ENCODE measurements at places on chromosomes 6 and 20.

GRCh38 chr20:25057234-25058050 is 497 bp downstream of the ACSS1 start:
- DNase-seq: peak; percentile 19

DNA sequence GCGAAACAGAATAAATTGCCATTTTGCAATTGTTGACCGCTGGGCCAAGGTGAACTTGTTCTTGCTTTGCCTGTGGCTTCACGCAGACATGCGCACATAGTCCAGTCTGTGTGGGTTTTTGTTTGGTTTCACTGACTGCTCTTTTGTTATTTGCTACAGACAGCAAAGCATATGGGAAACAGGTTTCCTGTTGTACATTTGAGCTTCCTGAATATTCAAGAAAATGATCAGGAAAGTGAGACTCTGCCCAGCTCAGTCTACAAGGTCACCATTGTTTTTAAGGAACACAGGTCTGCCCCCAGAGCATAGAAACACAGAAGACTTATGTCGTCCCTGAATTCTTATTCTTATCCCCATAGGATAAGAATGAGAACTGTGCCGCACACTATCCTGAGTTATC is 55.6 kb downstream of the SASH1 start:
- DNase-seq: no peak

DNA sequence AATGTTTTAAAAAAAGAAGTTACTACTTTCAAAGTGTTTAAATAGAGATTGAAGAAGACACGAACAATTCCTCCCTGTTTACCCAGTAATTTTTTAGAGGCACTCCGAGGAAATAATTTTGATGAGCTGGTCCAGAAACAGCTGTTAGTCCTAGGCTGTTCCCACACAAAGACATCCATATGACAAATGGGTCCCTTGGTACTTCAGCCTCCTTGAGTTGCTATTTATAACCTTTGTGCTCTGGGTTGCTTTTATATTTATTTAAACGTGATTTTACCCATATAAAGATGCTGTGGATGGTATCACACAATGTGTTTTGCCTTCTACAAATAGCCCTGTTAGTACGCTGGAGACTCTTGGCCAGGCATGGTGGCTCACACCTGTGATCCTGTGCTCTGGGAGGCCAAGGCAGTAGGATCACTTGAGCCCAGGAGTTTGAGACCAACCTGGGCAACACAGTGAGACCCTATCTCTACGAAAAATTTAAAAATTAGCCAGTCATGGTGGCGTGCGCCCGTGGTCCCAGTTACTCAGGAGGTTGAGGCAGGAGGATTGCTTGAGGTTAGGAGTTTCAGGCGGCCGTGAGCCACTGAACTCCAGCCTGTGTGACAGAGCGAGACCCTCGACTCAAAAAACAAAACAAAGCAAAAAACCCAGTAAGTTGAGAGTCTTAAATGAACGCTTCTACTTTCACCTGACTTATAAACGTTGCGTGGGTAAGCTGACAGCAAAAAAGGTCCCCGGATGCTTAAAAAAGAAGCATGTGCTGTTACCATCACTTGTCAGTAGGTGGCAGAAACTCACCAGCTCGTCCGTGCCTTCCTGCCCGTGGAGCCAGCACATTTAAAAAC is 56.9 kb upstream of the ARMH2 start:
- DNase-seq: peak; percentile 71

GRCh38 chr20:10060226-10060625 is 25.4 kb downstream of the ANKEF1 start:
- DNase-seq: no peak

- no peak for DNase-seq
These were observed 3.2 kb downstream of the CEP162 start for GRCh38 chr6:84224251-84224650.

DNA sequence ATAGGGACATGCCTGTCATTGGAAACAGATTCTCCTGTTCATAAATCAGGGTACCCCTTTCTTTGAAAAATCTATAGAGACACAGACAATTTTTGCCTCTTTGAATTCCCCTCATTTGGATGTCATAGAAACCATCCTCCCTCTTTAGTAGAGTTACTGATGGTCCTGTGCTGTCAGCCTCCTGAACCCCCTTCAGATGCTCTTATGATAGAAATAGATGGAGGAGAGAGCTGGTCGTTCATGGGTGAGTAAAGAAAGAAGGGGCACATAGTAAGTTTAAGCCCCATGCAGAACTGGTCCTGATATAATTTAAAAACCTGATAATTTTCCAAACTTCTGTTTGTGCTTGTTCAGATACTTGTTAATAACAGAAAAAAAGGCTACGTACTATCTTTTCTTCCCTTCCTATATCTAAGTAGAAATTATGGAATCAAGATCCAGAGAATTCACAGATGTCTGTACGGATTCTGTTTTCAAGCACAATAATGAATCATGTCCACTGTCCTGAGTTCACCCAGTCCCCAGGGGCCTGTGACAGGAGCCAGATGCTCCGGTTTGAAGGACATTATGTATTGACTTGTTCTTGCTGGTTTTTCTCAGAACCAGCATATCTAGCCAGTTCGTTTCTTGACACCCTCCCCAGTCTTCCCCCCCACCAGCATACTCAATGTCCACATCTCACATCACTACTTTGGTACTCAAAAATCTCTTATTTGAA is 78.1 kb downstream of the NCOA7 start:
- DNase-seq: no peak

DNA sequence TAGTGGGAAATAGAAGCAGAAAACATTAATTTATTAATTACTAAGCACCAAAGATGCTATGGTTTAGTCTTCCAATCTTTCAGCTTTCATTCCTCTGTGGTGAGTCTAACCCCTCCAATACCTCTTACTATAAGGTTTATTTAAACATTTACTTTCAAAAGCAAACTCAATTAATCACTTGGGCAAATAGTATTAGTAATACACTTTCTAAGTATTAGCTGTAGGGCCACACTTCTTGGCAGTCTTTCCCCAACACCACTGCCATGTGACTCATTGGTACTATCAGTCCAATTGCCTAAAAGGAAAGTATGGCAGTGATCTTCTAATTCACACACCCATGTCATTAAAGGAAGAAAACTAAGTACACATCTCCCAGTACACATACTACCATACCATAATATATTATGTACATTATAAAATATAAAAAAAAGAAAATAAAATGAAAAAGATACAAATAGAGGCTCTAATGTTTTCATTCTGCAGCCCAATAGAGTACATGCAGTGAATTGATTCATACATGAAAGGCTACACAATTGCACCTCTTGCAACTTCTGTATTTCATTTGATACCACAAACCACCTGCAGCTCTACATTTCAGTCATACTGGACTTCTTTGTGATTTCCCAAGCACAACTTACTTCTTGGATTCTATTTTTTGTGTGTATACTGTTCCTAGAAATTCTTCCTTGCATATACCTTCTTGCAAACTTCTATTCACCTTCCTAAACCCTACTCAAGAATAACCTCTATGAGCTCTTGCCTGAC is 218.6 kb downstream of the PKHD1 start:
- no peak for DNase-seq

- no peak for DNase-seq
These were observed 3.1 kb downstream of the STXBP5 start for GRCh38 chr6:147207351-147207750.

DNA sequence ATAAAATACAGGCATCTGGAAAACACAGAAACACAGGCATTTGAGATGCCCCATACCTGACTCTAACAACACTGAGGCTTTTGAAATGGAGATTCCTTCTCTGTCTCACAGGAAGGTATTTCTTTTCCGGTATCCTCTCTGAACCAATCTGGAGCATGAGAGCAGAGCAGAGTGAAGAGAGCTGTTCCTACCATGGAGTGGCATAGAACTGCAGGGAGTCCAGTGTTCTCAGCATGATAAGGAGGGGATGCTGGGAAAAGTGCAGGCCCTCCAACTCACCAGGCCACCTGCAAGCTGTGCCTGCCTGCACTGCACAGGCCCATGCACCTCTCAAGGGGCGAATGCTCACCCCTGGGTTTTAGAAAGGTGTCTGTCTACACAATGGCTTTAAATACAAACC is 89.2 kb downstream of the FOXA2 start:
- no peak for DNase-seq

- no peak for DNase-seq
These were observed 24.6 kb downstream of the VSTM2L start for GRCh38 chr20:37927410-37928095.

- DNase-seq: no peak
These were observed 23.2 kb upstream of the FAM135A start for GRCh38 chr6:70390067-70390466.

GRCh38 chr6:15901141-15902115 is 227.5 kb upstream of the MYLIP start:
- DNase-seq: no peak

GRCh38 chr20:6630514-6630913 is 137.0 kb upstream of the BMP2 start:
- no peak for DNase-seq

- no peak for DNase-seq
These were observed 8.2 kb upstream of the CD83 start for GRCh38 chr6:14109411-14109826.

GRCh38 chr6:132589454-132589853 is at the start of gene TAAR5:
Gene TAAR5, minus strand, starts transcription at chr6:132589741. Its CDS starts 55 bp downstream, at chr6:132589686.
- DNase-seq: no peak

DNA sequence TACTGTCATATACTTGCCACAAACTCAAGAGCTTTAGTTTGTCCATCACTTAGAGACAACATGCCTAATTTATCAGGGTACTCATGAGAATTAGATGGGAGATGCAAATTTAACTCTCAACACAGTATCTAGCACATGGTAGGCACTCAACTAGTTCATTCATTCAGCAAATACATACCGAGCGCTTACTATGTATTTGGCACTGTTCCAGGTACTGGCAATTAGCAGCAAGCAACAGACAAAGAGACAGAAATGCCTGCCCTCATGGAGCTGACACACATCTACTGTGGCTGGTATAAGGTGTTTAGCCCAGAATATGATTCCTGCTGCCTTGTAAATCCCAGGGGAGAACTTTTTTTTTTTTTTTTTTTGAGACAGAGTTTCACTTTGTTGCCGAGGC is 4.8 kb downstream of the MICAL1 start:
- no peak for DNase-seq

DNA sequence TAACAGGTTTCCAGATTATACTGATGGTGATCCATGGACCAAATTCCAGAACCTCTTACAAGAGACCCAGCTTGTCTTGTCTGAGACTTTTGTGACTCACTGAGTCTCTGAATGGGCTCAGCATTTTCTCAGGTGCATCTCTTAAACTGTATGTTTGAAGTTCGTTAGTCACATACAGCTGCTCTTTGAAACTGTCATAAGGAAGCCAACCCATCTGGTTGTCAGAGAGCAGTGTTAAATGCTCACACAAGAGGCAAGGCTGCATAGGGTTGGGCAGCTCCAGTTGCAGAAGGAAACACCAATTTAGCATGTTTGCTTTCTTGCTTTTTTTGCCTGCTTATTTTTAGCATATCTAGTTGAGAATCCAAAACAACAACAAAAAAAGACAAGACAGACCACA is 47.1 kb downstream of the TRIM27 start:
- DNase-seq: no peak

DNA sequence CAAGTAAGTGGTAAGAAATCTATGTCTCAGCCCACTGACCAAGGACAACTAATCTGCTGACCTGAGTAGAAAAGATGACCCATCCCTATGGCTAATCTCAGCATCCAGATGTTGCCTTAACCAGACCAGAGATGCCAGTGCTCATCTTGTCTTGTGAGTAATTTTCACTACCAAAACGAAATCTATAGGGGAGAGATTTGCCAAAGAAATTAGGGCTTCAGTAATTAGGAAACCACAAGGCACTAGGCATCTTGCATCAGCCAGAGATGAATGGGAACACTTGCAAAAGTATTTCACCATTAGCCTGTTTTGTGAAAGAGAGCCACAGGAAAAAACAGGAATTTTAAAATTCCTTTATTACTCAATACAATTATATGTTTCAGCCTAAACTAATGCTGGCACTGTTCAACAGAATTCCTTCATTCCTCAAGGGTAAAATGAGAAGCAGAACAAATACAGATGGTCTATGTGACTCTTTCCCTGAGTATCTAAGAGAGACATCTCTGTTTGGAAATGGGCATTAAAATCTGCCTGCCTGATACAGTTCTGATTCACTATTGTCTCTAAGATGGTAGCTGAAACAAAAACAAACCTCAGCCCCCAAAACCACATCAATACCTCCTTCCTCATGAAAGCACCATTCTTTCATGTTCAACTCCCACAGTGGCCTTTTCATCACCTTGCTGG is 87.8 kb downstream of the GMDS start:
- DNase-seq: no peak

DNA sequence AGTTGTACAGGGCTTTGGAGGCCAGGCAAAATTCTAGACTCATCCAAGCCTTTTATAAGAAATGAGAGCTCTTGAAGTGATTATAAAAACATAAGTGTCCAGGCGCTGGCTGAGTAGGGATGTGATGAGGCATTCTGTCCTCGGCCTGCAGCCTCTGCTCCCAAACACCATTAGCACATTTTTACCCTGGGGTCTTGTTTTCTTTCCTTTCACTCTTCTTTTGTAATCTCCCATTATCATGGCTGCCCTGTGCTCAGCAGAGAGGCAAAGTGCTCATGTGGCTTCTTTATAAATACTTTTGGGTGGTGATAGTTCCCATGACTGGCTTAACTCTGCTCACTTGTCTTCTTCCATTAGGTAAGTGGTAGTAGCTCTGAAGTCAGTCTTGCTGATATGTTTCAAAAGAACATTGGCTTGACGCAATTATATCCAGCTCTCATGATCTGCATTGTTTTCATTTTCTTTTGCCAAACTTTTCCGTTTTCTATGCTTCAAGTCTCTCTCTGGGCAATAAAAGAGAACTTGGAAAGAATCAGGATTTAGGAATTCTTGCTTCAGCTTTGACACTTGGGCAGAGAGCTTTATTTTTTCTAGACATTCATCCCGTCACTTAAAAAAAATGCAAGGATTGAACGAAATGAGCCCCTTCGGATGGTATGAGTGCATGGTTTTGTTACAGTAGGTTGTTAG is 61.1 kb downstream of the CAP2 start:
- DNase-seq: no peak

- no peak for DNase-seq
These were observed 138.7 kb upstream of the MYLIP start for GRCh38 chr6:15990179-15990578.

Data from NCI-H1105 (cell line).